ENCODE measurements at places on chromosomes 2 and 18. TPM values are rescaled to one million over a fixed set of nuclear protein-coding genes. Genes with fewer than 3 reads are reported as not detected.
A peak's percentile ranks its signal among the peaks of the same experiment; 100 is the strongest.

LYG2 gene
- not detected for total RNA-seq

- no peak for DNase-seq
Observed at GRCh38 chr18:34710934-34711333, 836 bp downstream of the DTNA start.

GRCh38 chr2:210370562-210370961, 55.6 kb upstream of the MYL1 start:
- no peak for DNase-seq

B3GNT7 gene
- total RNA-seq = 281 TPM

GRCh38 chr2:2621855-2622254, 290.8 kb upstream of the MYT1L start:
- DNase-seq = no peak

MBD2 gene
- 71.6 TPM for total RNA-seq

DNA sequence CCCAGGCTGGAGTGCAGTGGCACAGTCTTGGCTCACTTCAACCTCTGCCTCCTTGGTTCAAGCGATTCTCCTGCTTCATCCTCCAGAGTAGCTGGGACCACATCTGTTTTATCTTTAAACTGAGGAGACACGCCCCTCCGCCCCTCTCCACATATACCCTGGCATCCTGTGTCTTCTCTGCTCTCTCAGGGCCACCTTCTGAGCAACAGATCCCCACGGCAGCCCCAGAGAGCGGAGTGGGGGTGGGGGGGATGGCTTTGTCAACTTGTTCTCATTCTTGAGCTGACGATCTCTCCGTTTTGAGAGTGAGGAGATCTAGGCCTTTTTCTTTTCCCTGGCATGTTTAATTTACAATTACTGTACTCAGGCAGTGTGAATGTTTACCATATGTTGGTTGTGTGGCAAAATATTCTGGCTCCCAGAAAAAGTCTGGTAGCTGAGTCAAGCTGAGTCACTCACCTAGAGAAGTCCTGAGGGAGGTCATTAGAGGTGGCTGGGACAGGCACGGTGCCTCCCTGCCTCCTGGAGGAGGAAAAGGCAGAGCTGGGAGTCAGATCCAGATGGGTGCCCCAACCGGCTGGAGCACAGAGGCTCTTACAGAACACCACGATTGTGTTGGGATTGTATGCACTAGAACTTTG, 19.5 kb upstream of the ID2 start:
- DNase-seq = no peak

SCYGR4 gene
- not detected for total RNA-seq

DNA sequence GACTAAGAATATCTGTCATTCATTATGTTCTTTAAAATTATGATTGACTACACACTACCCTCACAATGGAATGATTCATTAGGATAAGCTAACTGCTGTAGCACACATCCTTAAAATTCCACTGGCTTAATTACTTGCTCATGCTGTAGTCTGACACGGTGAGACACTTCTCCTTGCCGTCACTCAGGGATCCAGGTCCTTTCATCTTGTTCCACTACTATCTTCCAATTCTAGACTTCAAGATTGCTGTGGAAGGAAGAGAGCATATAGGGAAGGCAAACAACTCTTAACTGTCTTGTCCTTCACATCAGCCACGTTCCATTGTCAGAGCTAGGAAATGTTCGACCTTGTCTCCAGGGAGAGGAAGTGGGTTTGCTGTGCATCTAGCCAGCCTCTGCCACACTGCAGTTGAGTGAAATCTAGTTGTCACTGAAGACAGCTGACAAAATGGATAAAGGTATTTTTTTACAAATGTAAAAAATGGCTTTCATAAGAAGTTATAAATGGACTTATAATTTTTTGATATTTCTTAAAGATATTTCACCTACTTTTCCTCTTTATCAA, 30.1 kb downstream of the GREB1L start:
- no peak for DNase-seq

GATA6 gene
- 94.2 TPM for total RNA-seq

INHBB gene
- total RNA-seq = 1.1 TPM

EFR3B gene
- 1.8 TPM for total RNA-seq

- no peak for DNase-seq
Observed at GRCh38 chr2:58407487-58407886, 166.4 kb upstream of the FANCL start.

CNRIP1 gene
- 21.6 TPM for total RNA-seq

- no peak for DNase-seq
Observed at GRCh38 chr2:220660277-220661145, 911.6 kb downstream of the EPHA4 start.

DNA sequence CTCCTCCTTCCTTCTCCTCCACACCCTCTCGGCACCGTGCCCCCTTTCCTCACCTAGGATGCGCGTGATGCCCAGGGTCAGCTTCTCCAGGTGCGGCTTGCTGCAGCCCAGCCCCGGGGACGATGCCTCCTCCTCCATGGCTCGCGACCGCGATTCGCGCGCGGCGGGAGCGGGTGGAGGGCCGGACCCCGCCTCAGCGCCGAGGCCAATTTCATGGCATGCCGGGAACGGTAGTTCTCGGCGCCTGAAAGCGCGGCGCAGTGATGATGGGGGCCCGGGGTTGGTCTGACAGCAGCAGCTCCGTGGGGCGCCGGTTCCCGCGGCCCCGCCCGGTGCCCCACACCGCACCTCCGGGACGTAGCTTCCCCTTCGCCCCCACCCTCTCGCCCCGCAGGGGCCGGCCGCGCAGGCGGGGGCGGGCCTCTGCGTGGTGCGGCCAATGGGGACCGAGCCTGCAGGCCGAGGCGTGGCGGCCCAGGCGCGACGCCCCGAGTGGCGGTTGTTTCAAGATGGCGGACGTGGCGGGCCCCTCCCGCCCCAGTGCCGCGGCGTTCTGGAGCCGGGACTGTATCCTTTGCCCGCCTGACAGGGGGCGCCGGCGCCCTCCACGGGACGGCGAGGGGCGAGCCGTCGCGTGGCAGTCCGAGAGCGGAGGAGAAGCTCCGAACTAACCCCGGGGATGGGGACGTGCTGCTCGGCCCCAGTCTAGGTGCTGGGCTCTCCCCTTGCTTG, at the start of the genes KIAA1328 and TPGS2:
KIAA1328 (plus strand) TSS at position 498 of the 732 bp plus-strand sequence; CDS start at position 510, 12 bp downstream.
TPGS2 (minus strand) TSS at position 373 of the 732 bp plus-strand sequence; CDS start at position 138, 235 bp downstream.
- peak; percentile 85 for DNase-seq

SNED1 gene
- total RNA-seq = 40.9 TPM

DNA sequence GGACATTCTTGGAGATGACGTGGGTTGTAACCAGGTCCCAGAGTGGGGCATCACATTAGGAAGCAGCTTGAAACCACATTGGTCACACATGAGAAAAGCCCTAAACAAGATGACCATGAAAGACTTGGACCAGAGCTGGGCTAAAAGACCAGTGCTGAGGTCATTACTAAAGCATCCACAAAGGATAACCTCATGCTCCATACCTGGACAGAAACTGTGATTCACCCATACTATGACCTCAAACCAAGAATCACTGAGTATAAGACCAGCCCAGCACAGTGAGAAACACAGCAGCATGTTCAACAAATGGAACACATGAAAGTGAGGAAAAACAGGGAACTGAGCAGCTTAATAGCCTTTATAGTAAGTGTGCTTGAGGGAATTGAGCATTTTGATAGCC, 635.5 kb upstream of the NETO1 start:
- no peak for DNase-seq

- DNase-seq = no peak
Observed at GRCh38 chr2:196809260-196809659, at the start of gene C2orf66. Gene C2orf66, minus strand, starts transcription at chr2:196809355. Its CDS starts 19 bp downstream, at chr2:196809336.

GRCh38 chr18:77066101-77066500, 66.5 kb downstream of the MBP start:
- DNase-seq = no peak

TBR1 gene
- not detected for total RNA-seq

RNF125 gene
- total RNA-seq = 6.1 TPM

DNA sequence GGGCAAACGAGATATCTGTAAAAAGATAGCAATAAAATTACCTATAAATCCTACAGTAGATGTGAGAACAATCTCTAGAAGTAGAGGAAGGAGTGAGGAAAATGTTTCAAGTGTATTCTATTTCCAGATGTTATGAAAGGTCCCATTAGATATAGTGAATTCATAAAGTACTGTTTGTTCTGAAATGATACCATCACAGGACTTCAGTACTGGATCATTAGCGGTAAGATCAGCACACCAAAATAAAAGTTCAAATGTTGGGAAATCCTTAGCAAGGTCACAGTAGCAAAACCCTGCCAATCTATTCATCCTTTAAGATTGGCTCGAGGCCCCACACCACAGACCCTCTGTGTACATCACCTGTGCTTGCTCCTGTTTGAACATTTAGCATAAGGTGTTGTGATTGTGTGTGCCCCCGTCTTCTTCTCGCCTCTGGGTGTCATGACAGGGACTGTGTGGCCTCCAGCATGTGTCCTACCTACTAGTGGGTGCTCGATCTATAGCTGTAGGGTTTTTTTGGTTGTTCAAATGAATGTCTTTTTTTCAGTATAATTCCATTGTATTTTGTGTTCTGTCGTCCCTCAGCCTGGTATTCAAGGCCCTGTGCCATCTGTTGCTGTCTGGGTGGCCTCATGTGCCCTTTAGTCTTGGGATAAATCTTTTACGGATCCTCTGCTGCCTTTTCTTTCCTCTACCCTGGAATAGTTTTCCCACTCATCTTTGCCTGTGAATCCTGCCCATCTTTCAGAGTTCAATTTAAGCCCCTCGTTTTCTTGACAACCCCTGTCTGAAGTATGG, 9.1 kb downstream of the MFSD6 start:
- DNase-seq = no peak

MLPH gene
- 222 TPM for total RNA-seq

DNA sequence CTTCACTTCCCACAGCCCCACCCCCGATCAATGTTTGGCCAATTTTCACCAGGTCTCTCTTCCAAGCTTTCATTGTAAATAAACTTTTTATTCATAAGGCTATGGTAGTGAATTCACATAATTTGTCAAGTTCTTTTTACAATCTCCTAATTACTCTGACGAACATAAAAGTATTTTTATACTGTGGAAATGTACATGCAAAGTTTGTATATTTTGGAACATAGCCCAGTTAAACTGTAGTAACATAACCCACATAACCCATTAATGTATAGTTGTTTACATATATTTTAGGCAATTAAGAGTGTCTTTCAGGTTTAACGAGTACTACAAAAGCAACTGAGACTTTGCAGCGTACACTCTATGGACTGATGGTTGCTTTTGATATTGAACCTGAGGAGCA, 228.3 kb upstream of the ERBB4 start:
- no peak for DNase-seq

DNA sequence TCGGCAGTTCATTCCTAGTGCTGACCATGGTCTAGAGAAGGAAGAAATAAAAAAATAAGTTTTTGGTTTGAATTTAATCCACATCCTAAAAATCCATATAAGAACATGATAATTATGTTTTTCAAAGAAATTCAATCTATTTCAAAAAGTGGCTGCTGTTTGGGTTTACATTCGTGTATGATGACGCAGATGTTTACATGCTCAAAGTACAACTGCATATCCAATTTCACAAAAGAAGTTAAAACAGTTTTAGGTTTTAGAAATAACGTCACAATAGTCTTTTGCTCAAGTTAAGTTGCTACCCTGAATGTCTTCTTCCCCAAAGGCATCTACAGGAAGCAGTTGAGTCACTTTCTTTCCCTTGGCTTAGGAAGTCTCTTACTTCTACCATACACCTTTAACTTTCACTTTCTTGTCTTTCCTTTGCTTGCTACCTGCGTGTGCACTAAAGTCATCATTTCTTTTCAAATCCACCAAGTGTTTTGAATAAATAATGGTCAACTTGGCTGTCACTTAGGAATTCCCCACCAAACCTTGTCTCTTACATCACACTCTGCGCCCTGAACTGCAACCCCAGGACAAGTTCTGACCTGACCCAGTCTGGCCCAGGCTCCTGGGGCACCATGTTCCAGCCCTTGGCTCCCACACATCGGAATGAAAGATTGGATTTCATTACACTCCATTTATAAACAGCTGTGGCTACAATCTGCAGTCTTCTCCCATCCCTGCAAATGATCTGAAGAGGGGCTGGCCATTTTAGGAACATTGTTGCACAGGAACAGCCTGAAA, 28.4 kb downstream of the FAM237A start:
- DNase-seq = no peak

POMC gene
- 6.8 TPM for total RNA-seq

GRCh38 chr2:156064540-156064939, 268.0 kb downstream of the NR4A2 start:
- no peak for DNase-seq

DAPL1 gene
- total RNA-seq = not detected

DNA sequence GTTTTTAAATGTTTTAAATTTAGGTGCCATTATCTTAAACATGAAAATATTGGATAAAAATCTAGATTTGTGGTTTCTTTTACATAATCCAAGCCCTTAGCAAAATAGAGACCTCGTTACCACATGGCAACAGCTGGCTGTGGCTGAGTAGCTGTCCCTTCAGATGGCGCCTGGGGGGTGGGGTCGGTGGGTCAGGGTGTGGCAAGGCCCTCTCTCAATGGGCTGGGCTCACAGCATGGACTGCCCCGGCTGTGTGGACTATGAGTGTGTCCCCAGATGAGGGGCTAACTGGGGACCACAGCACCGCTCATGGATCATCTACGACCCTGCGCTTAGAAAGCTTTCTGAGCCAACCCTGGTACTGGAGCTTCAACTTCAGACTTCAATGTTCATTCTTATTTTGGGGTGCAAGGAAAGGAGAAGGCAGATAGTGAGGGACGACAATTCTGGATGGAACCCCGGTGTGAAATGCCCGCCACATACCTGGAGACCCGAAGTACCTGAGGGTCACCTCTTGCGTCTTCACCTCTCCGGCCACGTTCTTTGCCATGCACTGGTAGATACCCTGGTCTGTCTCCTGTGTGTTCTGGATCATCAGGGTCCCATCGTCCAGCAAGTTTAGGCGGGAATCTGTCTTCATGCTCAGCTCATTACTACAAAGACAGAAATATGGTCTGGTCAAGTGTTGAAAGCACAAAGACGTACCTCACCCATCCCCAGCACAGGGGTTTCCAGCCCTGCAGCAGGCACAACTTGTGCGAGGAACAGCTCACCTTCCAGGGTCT, 71.0 kb downstream of the PXDN start:
- DNase-seq = no peak

- no peak for DNase-seq
Observed at GRCh38 chr18:73119574-73119973, 251.8 kb upstream of the NETO1 start.

- no peak for DNase-seq
Observed at GRCh38 chr2:47666332-47666731, 116.6 kb upstream of the MSH6 start.

EVX2 gene
- total RNA-seq = not detected

DNA sequence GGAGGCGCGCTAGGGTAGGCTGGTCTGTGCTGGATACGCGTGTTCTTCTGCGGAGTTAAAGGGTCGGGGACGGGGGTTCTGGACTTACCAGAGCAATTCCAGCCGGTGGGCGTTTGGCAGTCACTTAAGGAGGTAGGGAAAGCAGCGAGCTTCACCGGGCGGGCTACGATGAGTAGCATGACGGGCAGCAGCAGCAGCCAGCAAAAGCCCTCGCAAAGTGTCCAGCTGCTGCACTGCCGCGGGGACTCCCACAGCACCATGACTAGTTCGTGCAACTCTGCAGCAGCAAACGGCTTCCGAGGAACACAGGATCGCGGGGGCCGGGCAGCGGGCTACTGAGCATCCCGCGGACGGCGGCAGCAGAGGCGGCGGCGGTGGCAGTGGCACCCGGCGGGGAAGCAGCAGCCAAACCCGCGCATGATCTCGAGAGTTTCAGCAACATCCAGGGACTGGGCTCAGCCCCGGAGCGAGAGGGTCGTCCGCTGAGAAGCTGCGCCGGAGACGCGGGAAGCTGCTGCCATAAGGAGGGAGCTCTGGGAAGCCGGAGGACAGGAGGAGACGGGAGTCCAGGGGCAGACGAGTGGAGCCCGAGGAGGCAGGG, 368 bp downstream of the TMEFF2 start:
- DNase-seq = no peak

- DNase-seq = no peak
Observed at GRCh38 chr18:30432349-30432748, 610.2 kb downstream of the DSC3 start.

Measured in mucosa of gallbladder (tissue), 1 donor.